ENCODE measurements at places on chromosomes 1 and 21.
A peak's percentile ranks its signal among the peaks of the same experiment; 100 is the strongest.

DNA sequence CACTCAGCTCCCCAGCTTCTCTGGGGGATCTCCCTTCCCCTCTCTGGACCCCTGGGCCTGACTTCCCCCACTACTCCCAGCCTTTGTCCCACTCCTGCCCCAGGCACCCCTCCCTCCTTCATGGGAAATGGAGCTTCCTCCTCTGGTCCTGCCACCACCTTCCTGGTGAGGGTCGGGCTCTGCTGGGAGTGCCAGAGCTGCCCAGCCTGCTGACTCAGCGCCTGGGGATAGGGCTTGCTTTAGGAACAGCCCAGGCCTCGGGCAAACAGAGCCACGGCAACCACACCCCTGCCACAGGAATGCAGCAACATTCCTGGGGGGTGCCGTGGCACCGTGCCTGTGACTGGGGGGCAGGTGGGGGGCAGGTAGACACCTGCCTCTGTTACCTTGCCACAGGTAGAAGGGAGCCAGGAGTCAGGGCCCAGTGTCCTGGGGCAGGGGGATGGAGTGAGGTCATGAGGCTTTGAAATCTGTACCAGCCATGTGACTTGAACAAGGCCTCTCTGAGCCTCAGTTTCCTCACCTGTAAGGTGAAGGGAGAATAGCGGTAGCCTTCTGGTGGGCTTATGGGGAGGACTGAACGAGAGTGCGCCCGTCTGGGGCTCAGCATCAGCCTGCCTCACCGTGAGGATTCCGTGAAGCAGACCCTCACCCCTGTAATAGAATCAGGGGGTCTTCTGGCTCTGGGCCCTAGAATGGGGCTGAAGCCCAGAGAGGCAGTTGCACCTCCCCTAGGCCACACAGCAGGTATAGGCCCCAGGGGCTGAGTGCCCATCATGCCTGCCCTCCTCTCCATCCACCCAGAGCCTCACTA, 17.8 kb upstream of the EPHA2 start:
- DNase-seq, result peak; percentile 74

DNA sequence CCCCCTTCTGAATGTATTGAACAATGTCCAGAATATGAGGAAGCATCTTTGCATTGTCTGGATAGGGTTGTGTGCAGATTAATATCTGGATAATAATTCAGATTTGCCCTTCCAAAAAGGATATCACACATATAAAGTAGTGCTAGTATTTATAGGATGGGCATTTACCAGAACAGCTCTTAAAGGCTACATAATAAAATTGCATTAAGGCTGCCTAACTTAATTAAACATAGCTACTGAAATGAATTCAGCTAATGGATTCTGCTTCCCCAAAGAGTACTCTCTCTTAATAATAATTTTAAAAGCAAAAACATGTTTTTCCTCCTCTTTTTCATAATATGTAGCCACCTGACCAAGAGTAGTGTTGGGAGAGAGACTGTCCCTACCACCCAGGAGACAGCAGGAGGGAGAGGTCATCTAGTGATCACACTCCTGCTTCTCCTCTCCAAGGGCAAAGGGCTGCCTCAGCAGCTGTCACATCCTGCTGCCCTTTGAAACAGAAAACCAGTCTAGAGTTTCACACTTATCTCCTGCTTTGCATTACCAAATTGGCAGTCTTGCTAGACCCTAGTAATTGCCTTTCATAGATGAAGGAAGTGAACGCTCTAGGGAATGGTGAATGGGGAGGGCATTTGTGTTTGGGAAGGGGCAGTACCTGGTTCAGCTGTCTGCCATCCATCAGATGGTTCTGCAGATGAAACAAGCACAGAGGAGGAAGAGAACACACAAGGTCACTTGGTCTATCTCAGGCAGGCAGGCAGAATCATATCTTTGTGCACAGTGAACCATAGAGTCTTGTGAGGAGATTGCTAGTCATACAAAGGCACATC, 29.3 kb upstream of the DDAH1 start:
- no peak for DNase-seq

GRCh38 chr1:208160259-208160819, 83.8 kb downstream of the PLXNA2 start:
- DNase-seq, result no peak

DNA sequence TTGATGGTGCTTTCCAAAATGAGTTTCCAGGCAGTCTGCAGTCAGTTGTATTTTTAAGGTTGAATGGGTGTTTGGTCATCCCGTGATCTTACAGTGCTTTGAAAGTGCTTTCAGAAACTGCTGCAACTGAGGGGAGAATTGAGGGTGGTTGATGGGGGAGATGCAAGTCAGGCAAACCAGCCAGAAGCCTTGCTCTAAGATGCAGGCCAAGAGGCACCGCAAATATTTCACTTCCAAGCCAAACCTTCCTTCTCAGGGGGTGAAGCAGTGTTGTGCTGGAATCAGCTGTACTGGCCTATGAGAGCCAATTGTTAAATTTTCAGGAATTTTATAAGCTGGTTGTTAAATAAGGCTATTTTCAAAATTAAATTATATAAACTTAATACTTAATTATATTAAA, 151.6 kb downstream of the KCNJ6 start:
- DNase-seq, result peak; percentile 62

GRCh38 chr1:96510391-96510790, 211.2 kb upstream of the PTBP2 start:
- no peak for DNase-seq

DNA sequence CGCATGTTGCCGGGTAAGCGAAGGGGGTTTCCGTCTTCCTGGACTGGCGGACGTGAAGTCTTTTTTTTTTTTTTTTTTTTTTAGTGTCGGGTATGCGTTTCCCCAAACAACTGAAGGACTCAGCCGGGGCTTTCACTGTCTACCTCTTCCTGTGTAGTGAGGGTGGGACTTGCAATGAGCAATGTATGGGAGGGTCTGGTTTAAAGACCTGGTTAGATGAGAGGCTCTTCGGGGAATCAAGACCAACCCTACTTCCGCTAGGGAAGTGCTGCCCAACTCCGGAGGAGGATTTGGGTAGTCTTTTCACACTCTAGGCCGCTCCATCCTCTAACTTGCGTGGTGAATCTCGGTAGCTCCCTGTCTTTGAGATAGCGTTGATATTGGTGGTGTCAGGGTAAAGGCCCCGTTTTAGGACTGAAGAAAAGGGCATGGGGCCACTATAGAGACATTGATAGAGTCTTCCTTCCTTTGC, 754 bp downstream of the PRRC2C start:
- DNase-seq, result peak; percentile 66

DNA sequence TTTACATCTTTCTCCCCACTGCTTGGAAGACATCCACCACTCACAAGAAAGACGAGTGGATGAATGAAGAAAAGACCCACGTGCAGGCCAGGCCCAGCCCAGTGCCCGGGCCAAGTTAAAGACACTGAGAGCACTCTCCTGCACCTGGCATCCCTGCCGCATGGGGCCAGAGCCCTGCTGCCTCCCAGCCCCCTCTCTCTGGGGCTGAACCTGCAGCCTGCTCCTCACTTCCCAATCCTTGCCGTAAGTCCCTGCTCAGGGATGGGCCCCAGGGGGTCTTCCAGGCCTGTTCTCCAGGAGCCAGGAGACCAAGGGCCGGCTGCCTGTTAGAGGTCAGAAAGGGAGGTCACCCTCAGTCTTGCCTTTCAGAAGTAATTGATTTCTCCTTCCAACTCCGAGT, 168.5 kb upstream of the ZC3H12A start:
- no peak for DNase-seq

GRCh38 chr1:232593717-232594502, 36.0 kb downstream of the SIPA1L2 start:
- no peak for DNase-seq

DNA sequence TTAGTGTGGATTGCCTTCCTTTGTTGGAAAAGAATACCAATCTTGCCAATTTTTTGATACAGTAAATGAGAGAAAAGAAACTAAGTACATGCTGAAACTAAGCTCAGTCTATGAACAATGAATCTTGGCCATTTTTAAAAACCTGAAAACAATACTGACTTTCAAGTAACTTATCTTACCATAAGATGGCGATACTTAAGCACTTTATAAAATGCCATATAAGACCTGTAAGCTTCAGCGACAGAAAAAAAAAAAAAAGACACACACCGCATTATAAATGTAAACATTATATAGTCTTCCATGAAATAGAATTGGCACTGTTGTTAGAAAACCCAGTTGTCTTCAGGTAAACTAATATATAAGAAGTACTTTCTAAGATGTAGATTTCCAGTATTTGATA, 3.0 kb downstream of the OLFM3 start:
- no peak for DNase-seq

GRCh38 chr21:44286716-44287632, 1.3 kb downstream of the AIRE start:
- no peak for DNase-seq

- DNase-seq, result no peak
These were observed 64.4 kb downstream of the MAST2 start for GRCh38 chr1:45867697-45868348.

DNA sequence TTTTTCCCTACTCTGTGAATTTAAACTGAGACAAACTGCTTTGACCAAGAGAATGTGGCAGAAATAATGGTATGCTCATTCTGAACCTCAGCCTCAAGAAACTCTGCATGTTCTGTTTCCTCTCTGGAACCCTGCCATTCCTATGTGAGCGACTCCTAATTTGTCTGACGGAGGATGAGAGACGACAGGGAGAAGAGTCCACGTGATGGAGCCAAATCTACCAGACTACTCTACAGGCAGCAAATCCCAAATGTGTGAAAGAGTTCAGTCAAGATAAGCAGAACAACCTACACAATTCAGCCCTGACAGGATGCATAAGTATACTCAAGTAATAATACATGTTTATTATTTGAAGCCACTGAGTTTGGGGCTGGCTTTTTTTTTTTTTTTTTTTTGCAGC, 153.5 kb downstream of the DPYD start:
- no peak for DNase-seq

- DNase-seq, result peak; percentile 58
These were observed 1.7 kb downstream of the KHDC4 start for GRCh38 chr1:155932487-155932886.

DNA sequence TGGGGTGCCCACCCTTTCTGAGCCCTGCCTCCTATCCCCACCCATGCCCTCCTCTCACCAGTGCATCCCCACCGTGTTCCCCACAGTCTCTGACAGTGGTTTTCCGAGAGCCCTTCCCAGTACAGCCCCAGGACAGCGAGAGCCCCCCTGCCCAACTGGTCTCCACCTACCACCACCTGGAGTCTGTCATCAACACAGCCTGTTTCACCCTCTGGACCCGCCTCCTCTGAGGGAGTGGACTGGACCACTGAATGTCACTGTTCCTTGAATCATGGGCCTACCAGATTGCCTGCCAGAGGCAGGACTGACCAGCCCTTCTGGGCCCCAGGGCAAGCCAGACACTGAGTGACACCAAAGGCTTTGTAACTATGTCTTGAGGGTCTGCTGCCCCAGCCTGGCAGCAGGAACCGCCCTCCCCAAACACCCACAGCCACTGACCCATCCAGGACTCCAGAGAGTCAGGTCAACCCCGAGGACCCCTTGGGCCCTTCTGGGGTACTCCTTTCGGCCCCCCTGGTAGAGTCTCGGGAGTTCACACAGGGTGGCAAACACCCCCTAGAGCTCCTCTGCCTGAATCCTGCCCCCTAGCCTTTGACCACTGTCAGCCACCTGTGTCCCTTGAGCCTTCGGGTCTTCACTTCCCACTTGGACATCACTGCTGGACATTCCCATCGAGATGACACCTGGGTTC, 3.3 kb downstream of the HYI start:
- DNase-seq, result no peak

- no peak for DNase-seq
These were observed 37.0 kb upstream of the EPS15 start for GRCh38 chr1:51555866-51556619.

DNA sequence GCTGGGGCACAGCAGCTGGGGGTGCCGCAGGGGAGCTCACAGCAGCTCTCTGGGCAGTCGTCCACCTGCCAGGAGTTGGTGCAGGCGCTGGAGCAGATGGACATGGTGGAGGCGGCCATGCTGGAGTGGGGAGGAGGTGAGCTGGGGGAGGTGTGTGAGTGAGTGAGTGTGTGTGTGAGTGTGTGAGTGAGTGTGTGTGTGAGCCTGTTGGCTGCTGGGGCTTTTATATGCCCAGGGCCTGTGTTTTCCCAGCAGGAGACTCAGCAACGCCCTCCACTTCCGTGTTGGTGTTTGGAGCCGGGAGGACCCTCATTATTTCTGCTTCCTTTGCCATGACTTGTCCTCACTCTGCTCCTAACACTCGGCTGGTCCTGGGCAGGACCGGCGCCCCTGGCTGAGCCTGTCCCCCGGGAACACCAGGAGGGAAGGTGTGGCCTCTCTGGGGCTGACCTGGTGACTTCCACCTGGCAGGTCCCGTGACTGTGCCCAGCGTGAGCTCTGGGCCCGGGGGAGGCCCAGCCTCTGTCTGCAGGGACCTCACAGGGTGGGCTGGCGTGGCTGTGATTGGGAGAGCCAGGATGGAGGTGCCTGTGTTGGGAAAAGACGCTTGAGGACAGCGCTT, at the start of gene KRTAP10-2:
Gene KRTAP10-2, minus strand, starts transcription at position 166 of the 622 bp plus-strand sequence. Its CDS starts 47 bp downstream, at position 119.
- DNase-seq, result no peak

DNA sequence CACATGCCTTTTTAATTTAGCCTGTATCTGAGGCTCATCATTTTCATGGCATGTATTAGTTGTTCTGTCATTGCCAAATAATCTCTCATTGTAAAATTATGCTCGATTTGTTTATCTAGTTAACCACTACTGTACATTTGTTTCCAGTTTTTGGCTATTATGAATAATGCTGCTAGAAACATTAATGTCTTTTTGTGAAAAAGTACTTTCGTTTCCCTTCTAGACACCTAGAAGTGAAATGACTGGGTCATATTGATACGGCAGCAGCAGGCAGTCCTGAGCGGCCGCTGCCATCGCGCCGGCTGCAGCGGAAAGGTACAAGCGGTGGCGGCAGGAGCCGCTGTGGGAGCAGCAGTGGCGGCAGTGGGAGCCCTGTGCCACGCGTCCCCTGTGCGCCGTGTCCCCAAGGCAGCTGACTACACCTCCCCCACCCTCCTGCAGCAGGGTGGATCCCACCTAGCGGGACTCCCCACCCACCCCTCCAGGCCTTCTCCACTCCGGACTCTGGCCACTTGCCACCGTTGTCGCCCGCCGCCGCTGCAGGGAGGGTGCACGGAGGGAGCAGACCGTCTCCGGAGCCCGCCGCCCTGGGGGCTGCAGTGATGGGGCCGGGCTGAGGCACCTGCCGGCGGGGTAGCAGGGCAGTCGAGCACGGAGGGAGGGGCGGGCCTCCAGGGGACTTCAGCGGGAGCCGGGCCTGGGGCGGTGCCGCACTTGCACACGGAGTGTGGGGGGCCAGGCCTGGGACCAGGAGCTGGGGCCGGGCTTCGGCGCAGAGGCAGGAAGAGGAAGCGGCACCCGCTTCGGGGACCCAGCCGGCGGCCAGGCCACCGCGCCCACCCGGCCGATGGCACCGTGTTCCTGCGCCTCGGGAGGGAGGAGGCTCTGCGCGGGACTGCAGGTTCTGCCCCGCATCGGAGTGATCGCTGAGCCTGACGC, 66.8 kb upstream of the RGS7 start:
- DNase-seq, result peak; percentile 64

- peak; percentile 23 for DNase-seq
These were observed 12.5 kb downstream of the MAST2 start for GRCh38 chr1:45815667-45816458.

- peak; percentile 80 for DNase-seq
These were observed 789 bp downstream of the BTF3L4 start for GRCh38 chr1:52056937-52057231.

- DNase-seq, result no peak
These were observed 2.3 kb upstream of the USP16 start for GRCh38 chr21:29022166-29022565.

GRCh38 chr21:41943851-41944250, 10.0 kb downstream of the C2CD2 start:
- DNase-seq, result no peak

All from AG10803 (cell line).